SW 1271 (cell line): ENCODE measurements at places on chromosomes 2 and 18.

DNA sequence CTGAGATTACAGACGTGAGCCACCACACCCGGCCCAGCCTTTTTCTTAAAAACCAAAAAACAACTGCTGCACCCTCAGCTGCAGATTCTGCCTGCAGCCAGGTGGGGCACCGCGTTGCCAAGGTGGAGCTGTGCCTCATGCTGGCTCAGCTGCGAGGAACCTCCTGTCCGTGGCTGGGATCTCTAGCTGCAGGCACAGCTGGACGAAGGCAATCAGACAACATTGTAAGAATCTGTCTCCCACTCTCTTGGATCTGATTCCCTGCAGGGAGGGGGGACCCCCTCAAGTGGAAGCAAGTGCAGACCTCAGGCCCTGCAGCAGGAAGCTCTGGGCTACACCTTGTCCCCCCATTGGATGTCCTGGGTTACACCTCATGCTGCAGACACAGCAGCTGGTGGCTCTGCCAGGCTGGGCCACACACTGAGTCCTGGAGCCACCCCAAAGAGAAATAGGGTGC is 24.1 kb downstream of the CIDEA start:
- DNase-seq: no peak

DNA sequence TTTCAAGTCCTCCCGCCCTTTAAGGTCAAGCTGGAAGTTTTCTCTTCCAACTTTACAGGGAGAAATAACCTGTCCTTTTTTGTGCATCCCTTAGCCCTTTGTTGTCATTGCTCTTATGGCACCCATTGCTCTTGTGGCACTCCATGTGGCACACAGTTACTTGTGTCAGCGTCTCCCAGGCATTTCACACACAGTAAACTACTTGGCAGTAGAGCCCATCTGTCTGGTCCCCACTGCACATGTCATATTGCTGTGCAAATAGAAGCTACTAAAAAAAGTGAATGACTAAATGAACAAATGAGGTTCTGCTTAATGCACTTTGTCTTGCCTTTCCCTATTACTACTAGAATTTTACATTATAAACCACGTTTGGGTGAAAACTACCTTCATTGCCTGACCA is 149.3 kb downstream of the EML6 start:
- no peak for DNase-seq

- DNase-seq: no peak
These were observed 48.1 kb upstream of the ARHGAP28 start for GRCh38 chr18:6681331-6681875.

- no peak for DNase-seq
These were observed 458.1 kb upstream of the RAB12 start for GRCh38 chr18:8151181-8151580.

GRCh38 chr18:9103376-9103873 is 926 bp downstream of the NDUFV2 start:
- DNase-seq: peak; percentile 27

DNA sequence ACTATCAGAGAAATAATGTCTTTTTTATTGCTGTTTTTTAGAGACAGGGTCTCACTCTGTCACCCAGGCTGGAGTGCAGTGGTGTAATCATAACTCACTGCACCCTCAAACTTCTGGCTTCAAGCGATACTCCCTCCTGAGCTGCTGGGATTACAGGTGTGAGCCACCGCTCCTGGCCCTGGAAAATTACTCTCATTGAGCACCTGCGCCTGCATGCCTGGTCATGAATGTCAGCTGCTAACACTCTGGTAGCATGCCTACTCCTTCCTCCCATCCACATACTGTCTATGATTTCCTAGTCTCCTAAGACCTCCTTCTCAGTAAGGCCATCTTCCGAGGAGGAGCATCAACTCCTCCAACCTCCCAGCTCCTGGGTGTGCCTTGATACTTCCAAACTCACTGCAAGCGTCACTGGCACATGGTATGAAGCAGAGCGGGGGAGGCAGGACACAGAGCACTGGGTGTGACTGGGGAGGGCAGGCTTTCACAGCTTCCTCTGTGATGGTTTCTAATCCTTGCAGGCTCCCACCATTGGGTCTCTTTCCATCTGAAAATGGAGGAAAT is 1.6 kb upstream of the MAP2 start:
- no peak for DNase-seq

- no peak for DNase-seq
These were observed 45.0 kb downstream of the BCL11A start for GRCh38 chr2:60508339-60508917.
